Cardiac septum (tissue), 1 donor: ENCODE measurements at places on chromosomes 6 and 20.

GRCh38 chr6:47718571-47718970 lies 20.2 kb downstream of the ADGRF4 start:
- DNase-seq: no peak

DNA sequence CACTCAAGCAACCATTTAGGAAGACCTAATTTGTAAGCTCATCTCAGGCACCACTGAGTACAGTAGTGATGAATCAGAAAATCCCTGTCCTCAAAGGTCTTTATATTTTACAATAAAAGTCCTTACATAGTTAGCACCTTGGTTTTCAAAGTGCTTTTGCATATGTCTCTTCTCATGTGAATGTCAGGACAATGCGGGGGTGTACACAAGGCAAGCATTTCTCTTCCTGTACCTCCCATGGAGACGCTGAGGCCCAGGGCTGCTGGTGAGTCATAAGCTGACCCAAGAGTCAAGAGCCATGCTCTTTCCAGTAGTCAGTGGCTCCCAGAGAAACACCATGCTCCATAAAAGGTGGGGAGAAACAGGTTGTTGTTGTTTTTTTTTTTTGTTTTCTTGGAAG lies 174.0 kb downstream of the GJA10 start:
- DNase-seq: no peak

GRCh38 chr20:58231683-58232082 lies 3.2 kb upstream of the ANKRD60 start:
- DNase-seq: no peak

DNA sequence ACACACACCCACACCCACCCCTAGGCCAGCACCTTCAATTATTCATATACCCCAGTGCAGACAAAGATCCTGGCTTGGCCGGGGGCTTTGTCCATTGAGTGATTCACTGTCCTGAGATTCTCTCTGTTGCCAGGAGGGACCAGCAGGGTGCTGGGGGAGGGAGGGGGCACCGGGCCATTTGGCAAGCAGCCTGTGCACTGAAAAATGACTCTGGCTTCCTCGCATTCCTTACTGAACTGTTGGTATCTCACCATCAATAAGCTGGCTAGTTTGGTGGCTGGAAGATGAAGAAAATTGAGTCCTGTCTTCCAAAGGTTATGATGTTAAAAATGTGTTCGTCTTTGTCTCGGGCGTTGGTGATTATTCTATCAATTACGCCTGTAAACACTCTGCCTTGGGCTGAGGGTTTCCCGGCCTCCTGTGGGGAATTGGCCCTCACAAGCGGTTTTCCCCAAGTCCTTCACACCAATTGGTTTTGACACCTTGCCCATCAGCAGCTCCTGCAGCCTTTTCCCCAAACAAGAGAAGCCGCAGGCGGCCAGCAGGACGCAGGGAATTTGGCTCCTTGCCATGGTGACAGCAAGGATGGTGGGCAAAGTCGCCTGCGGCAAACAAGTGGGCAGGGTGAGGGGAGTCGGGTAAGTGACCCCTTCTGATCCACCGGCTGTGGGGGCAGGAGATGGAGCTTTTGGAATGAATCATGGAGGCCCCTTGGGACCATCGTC lies 4.9 kb downstream of the VSTM2L start:
- no peak for DNase-seq

- no peak for DNase-seq
Observed at GRCh38 chr6:56032715-56033260, 157.4 kb upstream of the BMP5 start.

DNA sequence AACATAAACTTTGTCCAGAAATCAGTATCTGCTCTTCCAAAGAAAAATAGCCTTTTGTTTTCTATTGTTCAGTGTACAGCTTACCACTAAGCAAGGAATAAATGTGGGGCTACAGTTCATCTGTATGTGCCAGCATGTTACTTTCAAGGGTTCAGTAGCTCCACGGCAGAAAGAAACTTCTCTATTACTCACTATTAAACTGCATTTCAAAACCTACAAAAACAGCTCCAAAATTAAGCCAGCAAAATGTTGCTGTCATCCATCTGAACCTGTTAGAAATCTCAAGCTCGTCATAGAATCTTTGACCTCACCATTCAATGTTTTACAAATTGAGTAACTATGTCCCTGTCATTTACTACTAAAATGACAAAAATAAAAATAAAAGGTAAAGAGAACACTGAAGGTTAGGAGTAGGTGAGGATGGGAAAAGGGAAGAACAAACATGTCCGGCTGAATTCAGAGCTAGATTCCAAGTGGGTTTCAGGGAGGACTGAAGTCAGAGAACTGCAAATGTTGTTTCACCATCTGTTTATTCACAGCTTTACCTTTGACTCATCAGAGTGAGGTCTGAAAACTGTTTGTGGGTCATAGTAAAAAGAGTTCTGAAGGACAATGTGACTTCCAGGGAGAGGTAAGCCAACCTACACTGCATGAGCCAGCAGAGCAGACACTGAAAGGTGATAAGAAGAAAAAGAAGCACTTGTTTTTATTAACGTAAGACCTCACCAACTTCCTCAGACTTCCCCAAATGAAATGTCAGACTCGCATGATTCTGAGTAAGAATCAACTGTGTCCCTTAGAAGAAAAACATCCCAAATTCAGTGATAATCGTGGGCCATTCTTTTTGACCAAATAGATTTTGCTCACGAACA lies 62.0 kb downstream of the ATXN1 start:
- DNase-seq: no peak

DNA sequence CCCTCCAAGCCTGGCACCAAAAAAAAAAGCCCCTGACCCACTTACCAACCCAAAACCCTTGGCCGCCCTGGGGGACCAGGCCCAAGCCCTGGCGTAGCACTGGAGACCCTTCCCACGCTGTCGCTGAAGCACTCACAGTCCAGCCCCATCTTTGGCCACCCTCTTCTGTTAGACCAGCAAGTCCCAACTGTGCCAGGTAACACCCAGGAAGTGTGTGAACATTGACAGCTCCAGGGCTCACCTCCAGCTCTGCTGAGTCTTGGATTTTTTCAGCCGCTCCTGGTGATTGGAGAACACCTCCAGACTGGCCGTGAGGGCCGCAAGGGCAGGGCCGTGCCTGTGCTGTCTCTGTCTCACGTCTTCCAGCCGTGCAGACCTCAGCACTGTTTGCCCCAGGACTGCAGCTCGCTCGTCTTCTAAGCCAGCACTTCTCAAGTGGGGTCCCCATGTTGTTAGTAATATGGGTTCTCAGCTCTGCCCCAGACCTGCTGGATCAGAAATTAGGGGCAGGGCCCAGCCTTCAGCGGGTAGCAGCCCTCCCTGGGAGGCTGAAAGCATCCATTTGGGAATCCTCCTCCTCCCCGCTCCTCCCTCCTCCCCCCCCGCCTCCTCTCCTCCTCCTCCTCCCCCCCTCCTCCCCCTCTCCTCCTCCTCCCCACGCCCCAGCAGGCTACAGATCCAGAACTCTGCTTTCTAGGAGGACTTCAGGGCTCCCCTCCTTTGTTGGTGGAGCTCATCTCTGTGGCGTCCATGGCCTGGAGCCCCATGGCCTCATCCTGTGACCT lies 18.1 kb downstream of the NPEPL1 start:
- no peak for DNase-seq

DNA sequence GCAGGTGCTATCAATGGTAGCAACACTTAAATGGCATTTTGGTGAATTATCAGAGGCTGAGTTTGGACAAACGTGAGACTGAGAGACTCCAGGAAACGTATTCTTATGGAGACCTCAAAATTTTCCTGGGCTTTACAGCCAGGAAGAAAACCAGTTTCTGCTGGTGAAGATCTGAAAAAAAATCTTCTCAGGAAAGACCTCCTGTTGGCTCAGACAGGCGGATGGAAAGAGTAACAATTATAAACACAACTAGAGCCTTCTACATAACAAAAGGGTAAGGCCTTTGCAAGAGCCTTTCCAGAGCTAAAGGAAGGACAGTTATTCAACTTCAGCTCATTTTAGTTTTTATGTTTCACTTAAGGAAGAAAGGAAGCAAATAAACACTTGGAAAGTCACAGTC lies 274.4 kb downstream of the THBS2 start:
- DNase-seq: no peak

- DNase-seq: no peak
Observed at GRCh38 chr6:165678904-165679303, 15.9 kb upstream of the PDE10A start.

DNA sequence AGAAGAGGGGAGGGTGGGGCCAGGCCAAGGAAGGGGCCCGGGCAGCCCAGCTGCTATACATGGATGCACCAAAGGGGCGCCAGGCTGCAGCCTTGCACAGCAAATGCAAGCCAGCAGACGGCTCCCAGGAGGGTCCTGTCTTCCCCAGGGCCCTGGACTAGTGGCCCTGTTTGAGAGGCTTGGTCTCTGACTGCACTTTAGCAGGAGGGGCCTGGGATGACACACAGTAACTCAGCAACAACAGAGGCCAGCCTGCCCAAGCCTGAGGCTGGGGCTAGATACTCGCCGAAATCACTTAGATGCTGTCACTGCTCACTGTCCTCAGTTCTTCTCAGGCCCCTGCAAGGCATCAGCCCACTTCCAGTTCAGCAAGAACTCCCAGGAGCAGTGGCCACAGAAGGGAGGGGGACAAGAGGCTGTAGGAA lies 73.5 kb downstream of the TRAM2 start:
- no peak for DNase-seq

DNA sequence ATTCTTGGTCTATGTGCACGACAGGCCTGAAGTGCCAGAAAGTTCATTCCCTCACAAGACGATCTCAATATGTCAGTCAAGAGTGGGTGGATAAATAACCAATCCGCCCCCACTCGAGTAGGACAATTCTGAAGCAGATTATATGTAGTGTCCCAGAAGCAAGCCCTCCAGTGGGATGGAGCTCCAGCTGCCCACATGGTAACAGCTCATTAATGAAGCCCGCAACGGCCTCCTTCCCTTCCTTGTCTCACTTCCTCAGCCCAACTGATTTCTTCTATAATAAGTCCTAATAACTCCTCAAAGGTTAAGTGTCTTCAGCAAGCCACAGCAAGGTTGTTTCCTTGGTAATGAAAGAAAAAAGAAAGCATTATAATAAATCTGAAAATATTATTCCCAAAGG lies 82.1 kb upstream of the F13A1 start:
- DNase-seq: no peak

GRCh38 chr6:162572240-162572639 lies 155.3 kb downstream of the PRKN start:
- no peak for DNase-seq

DNA sequence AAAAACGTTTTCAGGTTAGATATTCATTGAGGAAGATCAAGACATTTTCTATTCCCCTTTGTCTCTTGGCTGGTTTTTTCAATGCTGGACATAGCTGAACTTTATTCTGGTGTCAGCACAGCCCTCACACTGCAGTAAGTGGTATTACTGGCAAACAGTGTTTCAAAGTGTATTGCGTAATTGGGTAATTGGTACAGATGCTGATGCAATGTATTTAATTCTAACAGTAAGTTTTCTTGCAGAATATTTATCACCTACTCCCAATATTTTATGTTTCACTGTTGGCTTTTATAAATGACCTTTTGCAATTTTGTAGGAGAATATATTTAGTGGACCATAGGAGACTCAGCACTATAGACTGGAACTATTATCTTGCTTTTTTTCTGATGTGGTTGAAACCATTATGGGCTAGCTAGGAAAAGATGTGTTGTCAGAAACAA lies 287.6 kb upstream of the SOX4 start:
- DNase-seq: no peak

DNA sequence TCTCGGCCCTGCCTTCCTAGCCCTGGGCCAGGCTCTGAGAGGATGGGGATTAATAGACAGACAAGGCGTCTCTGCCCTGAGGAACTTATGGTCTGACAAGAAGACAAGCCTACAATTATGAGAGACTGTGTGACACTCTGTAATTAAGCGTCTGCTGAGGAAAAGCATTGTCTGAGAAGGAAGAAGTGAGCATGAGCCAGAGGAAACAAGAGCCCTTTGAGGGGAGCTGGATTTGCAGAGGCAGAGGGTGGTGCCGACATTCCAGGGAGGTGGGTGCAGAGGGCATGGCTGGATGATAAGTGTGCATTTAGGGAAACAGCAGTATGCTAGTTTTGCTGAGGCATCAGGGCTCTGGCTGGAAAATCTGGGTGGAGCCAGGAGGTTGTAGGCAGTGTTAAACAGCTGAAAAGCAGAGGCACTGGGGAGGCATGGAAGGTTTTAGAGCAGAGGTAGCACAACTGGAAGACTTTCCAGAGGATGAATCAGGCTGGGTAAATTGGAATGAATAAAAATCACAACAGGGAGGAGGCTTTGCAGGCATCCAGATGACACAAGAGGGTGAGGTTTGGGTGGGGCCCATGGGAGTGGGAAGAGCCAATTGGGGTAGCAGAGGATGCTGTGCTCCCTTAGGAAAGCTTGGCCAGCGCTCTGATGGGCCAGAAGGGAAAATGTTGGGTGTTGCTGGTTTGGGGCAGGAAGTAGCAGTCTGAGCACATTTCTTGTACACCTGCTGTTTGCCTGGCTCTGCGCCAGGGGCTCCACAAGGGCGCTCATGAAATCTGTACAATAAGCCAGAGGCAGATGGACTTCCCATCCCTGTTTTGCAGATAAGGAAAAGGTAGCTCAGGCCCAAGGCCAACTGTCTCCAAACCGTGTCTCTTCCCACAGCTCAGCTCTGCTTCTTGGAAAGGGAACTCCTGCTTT lies 74.0 kb upstream of the MYL9 start:
- no peak for DNase-seq

- no peak for DNase-seq
Observed at GRCh38 chr20:11193241-11193640, 519.4 kb upstream of the JAG1 start.

DNA sequence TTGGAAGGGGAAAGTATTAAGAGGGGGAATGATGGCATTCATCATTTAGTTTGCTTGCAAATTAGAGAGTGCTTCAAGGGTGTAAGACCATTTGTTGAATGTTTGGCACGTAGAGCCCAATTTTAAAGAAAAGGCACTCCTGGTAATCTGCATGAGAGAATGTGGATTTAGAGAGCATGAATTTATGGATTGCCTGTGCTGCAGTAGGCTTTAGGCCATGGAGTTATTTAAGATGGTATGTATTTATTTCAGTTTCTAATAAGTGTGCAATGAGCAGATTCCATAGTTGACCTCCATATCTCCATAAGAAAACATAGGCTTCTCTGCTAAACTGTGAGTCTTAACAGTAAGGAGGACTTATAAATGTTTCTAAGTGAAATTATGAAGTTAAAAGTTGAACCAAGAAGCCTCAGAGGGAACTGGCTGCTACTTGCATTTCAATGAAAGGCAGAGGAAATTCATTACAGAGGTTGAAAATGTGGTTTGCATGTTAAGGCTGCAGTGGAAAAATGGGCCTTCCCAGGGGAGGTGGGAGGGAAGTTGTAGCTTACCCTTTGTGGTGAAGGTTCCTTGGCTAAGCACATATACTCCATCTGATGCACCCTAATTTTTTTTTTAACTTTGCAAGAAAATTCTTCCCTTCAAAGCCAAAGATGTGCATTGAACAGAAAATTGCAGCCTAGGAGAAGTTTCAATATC lies 134.2 kb downstream of the CARMIL1 start:
- DNase-seq: no peak

GRCh38 chr6:140850438-140850837 lies 1282.3 kb upstream of the GJE1 start:
- DNase-seq: no peak
